Stimulated activated CD4-positive, alpha-beta T cell treated with anti-CD3 and anti-CD28 coated beads, Interleukin-2, amount 100 ng/mL, for 24 hours (primary cell): ENCODE measurements at places on chromosomes 16 and 17.

- no peak for DNase-seq
Measured at GRCh38 chr16:47958726-47959125, 197.1 kb downstream of the ABCC12 start.

- no peak for DNase-seq
Measured at GRCh38 chr16:78884204-78884603, 716.3 kb downstream of the MAF start.

- DNase-seq, result no peak
Measured at GRCh38 chr17:77566566-77567138, 391.9 kb upstream of the TNRC6C start.

- DNase-seq, result peak; percentile 43
Measured at GRCh38 chr17:34703533-34703932, 124.2 kb downstream of the TMEM132E start.

- DNase-seq, result no peak
Measured at GRCh38 chr17:42937712-42938596, 26.3 kb downstream of the AARSD1 start.

DNA sequence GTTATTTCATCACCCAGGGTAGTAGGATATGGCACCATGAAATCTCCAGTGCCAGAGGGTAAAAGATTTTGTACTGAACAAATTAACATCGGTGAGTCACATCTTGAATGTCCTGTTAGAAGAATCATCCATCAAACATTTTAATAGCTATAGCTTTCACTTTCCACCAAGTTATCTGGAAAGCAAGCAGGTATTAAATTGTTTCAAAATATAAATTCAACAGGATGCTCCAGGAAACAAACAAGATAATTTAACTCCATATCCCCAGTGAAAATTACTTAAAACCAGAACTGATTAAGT is 2.4 kb downstream of the VEZF1 start:
- DNase-seq, result no peak

GRCh38 chr16:13645601-13646245 is 274.2 kb upstream of the ERCC4 start:
- no peak for DNase-seq

DNA sequence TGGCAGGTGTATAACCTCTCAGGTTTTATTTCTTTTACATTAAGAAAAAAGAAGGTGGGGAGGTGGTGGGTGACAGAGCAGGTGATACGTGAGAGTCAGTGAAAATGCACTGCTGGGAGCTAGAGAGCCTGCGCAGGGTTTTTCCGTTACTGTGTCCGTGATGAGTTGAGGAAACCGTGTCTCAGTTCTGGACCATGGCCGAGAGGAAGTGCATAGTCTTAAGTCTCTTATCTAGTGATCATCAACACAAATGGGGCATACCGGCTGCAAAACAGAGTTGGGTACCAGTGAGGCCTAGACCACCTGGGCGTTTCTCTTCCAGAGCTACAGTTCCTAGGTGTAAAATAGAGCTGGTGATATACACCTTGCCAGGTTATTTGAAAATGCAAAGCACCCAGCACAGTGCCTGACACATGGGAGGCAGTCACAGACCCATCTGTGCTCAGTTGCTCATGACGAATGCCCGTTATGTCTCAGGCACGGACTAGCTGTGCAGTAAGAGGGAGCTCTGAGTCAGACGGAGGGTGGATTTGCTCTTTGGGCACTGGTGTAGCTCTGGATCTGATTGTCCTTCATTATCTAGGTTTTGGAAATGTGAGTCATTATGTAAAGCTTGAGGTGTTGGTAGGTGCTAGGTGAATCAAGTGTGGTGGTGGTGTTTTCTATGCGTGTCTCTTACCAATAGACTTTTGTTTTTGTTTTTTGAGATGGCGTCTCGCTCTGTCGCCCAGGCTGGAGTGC is 60.9 kb downstream of the RPTOR start:
- DNase-seq, result peak; percentile 79

DNA sequence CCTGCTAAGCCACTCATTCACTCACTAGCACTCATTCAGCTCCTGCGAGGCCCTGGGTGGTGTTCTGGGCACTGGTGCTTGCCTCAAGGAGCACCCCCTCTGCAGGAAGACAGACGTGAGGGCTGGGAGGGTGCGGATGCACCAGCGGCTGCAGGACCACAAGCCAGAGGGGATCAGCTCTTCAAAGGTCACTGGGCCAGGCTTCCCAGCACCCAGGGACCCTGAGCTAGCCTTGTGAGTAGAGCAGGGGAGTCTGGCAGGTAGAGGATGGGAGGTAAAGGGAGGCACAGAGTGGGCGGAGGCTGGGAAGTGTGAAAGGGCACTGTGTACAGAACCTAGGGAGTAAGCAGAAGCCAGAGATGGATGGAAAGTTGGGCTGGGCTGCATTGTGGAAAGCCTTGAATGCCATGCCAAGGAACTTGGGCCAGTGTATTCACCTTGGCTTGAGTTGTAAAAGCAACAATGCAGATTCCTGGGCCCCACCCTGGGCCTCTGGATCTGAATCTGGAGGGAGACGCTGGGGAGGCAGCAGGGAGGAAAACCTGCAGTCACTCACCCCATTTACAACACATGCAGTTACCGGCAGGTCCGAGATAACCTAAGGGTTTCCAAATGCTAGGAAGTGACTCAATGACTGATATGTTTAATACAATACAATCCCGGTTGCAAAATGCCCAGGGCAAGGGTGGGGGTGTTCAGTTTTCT is 1.7 kb downstream of the IL4R start:
- DNase-seq, result peak; percentile 64

DNA sequence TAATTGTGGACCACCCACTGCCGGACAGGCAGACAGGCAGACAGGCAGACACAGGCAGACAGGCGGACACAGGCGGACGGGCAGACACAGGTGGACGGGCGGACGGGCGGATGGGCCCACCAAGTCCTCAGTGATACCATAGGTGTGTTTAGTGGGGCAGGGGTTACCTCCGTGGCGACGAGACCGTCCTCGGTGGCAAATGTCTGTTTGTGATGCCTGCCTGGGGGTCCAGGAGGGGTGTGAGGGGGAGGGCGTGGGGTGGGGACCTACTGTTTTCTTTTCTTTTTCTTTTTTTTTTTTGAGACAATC is 76.7 kb downstream of the RTN4RL1 start:
- DNase-seq, result no peak

DNA sequence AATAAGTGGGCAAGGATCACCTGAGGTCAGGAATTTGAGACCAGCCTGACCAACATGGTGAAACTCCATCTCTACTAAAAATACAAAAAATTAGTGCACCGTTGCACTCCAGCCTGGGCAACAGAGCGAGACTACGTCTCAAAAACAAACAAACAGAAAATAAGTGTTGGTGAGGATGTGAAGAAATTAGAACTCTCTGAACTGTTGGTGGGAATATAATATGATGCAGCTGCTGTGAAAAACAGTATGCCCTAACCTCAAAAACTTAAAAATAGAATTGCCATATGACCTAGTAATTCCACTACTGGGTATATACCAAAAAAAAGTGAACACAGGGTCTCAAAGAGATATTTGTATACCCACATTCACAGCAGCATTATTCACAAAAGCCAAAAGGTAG is 26.1 kb downstream of the GLG1 start:
- DNase-seq, result no peak

GRCh38 chr17:1566505-1567199 is 4.1 kb upstream of the PITPNA start:
- DNase-seq, result peak; percentile 39

GRCh38 chr16:80899809-80900592 is 95.6 kb upstream of the CDYL2 start:
- DNase-seq, result no peak

GRCh38 chr16:4613636-4614570 is 785 bp downstream of the UBALD1 start:
- peak; percentile 49 for DNase-seq

DNA sequence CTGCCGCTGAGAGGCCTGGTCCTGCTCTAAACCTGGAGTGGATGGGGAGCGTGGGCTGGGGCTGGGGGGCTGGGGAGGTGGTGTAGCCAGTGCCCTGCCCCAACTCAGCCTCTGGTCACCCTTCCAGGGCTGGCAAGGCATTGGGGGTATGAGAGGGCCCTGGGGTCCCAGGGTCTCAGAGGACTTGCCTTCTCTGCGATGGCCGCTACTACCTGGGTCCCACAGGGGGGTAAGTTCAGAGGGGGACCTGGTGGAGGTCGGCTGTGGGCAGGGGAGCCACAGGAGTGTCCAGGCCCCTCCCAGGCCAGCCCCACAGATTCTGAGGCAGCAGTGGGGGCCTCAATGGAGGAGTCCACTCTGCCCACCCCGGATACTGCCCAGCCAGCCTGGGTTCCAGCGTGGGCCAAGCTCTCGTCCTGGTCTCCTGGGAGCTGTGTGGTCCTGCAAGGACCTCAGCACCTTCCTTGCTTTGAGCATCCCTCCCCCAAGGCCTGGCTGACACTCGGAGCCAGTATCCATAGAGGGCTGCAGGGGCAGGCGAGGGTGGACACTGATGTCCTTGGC is 20.5 kb downstream of the JPH3 start:
- no peak for DNase-seq

DNA sequence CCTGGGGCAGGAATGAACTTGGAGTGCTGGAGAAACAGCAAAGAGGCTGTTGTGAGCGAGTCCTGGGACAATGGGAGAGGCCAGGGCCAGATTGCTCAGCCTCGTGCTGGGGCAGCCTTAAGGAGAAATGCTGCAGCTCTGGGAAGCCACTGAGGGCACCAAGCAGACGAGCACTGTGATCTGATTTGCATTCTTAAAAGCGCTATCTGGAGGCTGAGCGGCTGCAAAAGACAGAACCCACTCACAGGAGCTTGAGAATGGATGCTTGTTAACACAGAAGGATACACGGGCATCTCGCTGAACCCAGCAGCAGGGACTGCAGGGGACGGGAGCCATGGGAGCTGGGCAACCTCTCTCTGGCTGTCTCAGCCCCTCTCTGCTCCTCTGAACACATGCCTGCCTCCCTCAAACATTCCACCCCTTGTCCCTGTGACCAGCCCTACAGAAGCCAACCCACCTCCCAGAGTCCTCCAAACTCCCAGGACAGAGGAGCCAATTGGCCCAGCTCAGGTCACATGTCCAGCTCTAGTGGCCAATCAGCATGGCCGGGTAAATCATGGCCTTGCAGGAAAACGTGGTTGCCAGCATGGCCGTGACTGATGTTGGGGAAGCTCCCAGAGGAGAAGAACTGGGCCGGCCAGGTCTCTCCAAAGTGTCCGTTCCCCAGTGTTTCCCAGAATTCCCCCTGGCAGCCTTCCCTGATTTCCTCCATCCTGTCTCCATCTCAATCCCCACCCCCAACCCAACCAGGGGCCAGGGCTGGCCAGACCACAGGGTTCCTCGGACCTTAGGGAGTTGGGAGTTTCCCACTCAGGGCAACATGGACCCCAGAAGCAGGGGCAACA is 60.3 kb downstream of the GSG1L start:
- no peak for DNase-seq

GRCh38 chr16:57270221-57271062 is 14.0 kb downstream of the PLLP start:
- no peak for DNase-seq

- no peak for DNase-seq
Measured at GRCh38 chr16:72317446-72317845, 145.5 kb upstream of the PMFBP1 start.

- no peak for DNase-seq
Measured at GRCh38 chr17:75315541-75316243, 26.5 kb upstream of the SLC25A19 start.

DNA sequence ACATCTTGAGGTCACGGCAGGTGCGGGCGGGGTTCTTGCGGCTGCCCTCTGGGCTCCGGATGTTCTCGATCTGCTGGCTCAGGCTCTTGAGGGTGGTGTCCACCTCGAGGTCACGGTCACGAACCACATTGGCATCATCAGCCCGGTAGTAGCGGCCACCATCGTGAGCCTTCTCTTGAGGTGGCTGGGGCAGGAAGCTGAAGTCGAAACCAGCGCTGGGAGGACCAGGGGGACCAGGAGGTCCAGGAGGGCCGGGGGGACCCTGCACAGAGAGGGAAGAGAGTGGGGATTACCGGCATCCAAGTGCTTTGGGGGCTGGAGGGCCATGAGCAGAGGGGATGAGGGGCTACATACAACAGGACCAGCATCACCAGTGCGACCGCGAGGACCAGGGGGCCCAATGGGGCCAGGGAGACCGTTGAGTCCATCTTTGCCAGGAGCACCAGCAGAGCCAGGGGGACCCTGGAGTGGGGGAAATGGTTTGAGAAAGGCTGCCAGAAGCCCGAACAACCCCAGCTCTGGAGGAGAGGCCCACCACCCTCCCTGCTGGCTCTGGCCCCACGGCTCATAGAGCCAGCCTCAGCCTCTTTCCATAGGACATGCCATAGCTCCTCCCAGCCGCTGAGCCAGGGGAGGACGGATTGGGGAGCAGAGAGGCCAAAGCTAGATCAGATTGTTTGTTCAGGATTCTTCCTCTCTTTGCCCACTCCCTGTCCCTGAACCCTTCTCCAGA is 14.6 kb downstream of the COL1A1 start:
- no peak for DNase-seq

GRCh38 chr16:2244301-2244700 is 7.1 kb downstream of the ECI1 start:
- no peak for DNase-seq

GRCh38 chr16:50694206-50694605 is 800 bp downstream of the NOD2 start:
- DNase-seq, result no peak

- DNase-seq, result peak; percentile 55
Measured at GRCh38 chr17:39261286-39261685, 35.5 kb upstream of the STAC2 start.

- peak; percentile 88 for DNase-seq
Measured at GRCh38 chr17:28494445-28495188, 11.5 kb upstream of the FOXN1 start.

GRCh38 chr17:32493976-32494513 is 7.3 kb downstream of the CDK5R1 start:
- DNase-seq, result no peak

DNA sequence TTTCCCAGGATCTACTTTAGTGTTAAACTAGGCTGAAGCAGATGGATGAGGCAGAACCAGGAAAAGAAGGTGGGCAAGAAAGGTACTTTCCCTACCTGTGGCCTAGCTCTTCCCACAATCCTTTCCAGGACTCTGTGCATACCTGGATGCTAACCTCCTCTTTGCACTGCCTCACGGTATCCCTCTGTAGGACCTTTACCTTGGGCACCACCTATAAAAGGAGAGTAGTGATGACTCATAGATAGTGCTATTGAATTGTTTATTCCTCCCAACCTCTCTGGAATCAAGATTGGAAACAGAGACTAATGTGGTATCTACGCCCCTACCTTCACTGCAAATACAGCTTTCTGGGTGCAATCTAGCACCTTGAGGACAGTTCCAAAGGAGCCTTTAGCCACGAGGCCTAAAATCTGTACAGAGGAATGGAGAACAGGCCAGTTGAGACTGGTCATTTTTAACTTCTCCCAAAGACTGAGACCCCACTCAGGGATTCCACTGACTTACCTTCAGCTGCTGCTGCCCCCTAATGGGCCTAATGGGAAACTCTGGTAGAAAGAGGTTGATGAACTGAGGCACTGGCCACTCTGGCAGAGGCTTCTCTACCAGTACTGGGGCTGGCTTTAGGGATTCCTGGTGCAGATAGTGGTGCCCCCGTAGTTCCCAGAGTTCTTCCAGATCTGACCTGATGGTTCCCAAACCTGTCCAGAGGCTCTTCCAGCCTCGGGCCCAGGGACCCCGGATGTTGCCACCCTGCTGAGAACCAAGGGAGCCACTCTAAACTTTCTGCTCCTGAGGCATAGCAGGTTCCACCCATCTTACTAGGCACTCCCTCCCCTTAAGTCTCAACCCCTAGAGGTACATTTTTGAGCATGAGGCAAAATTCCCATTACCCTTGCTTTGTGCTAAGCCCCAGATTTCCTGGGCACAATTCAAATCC is 781 bp downstream of the RSKR start:
- peak; percentile 15 for DNase-seq
